ENCODE measurements at places on chromosomes 16 and 17.

DNA sequence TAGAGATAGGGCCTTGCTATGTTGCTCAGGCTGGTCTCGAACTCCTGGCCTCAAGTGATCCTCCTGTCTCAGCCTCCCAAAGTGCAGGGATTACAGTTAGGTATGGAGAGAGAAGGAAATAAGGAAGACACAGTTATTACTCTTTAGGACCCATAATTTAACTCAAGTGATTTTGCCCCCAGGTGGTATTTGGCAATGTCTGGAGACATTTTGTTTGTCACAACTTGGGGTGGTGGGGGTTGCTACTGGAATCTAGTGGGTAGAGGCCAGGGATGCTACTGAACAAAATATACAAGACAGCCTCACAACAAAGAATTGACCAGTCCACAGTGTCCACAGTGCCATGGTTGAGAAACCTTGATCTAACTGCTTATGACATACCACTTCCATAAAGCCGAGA lies 64.1 kb downstream of the PRKCB start:
- no peak for DNase-seq

DNA sequence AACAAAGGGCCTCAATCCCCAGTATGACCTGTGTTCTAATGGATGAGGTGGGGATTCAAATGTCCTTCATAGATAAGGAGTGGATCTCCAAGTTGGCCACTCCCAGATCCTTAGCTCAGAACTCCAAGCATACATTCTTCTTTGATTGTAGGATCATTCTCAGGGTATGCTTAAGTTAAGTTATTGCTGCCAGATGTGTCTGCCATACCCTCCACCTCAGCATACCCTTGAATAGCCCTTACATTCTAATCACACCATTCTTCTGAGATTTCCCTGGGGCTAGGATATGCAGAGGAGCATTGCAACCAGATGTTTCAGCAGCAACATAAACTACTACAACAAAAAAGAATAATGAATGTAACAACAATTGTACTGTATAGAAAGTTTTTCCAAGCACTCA lies 1.6 kb upstream of the KRTAP2-4 start:
- DNase-seq = no peak

GRCh38 chr16:11875721-11876120 lies 24.4 kb upstream of the RSL1D1 start:
- no peak for DNase-seq

DNA sequence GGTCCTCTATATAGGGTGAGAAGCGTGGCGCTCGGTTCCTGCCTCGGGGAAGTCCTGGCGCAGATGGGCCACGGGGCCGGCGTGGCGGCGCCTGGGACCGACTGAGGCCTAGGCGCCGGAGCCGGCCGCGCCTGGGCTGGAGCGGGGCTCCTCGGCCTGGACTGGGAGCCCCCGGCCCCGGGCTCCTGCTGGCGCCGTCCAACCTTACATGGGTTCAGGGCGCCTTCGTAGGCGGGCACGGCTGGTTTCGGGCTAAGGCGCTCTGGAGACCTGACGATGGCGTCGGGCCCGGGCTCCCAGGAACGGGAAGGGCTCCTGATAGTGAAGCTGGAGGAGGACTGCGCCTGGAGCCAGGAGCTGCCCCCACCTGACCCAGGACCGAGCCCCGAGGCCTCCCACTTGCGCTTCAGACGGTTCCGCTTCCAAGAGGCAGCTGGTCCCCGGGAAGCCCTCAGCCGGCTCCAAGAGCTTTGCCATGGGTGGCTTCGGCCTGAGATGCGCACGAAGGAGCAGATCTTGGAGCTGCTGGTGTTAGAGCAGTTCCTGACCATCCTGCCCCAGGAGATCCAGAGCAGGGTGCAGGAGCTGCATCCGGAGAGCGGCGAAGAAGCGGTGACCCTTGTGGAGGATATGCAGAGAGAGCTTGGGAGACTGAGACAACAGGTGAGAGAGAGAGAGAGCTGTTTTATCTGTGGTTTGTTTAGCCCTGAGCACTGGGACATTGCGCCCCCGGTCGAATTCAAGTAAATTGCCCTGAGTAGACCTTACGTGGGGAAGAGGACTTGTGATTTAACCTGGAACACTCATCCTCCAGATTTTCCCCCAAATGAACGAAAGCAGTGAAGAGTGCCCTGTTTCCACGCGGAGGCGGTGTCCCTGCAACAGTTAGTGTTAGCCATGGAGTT lies 504 bp downstream of the ZNF263 start:
- no peak for DNase-seq

DNA sequence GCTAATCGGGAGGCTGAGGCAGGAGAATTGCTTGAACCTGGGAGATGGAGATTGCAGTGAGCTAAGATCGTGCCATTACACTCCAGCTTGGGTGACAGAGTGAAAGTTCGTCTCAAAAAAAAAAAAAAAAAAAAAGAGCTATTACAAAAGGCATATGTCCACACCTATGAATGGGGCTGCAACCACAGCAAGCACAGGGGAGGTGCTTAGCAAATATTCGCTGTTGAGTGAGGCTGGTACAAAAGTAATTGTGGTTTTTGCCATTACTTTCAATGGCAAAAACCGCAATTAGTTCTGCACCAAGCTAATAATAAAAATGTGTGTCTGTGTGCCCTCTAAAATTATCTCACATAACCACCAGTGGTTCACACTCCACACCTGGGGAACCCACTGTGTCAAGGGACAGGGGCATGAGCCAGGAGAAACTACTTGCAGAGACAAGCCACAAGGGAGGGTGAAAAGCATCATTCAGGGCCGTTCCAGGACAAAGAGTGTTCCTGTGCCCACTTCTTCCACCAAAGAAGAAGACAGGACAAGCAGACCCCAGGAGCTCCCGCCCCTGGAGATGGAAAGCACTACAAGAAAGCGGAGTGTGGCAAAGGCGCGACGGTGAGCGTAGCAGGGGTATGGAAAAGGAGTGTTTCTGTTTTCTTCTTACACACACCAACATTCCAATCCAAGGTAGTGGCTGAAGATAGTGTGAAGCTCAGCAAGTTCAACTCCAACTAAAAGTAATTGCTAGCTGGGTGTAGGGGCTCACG lies 84.4 kb upstream of the CNEP1R1 start:
- no peak for DNase-seq

DNA sequence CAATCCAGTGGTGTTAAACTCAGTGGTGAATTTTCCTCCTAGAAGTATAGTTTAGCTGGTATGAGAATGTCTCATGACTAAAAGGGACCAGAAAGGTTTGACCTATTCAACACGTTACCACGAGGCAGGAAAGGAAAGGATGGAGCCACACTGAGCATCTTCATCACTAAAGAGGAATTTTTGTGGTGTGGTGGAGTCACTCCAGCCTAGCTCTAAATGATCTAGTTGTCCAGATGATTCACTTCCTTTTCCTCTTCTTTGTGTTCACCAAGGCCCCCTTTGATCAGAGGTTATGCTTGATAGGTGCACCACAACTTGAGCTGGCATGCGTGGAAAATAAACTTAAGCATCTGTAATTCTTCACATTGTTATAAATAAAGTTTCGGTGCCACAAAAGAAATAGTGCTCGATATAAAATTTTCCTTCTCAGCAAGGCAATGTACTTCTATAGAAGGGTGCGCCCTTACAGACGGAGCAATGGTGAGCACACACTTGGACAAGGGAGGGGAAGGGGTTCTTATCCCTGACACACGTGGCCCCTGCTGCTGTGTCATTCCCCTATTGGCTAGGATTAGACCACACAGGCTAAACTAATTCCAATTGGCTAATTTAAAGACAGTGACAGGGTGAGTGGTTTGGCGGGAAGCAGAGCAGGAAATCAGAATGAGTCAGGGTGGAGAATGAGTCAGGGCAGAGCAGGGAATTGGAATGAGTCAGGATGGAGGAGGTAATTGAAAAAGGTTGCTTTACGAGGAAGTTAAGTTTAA lies 254.6 kb downstream of the HS3ST3A1 start:
- peak; percentile 86 for DNase-seq

DNA sequence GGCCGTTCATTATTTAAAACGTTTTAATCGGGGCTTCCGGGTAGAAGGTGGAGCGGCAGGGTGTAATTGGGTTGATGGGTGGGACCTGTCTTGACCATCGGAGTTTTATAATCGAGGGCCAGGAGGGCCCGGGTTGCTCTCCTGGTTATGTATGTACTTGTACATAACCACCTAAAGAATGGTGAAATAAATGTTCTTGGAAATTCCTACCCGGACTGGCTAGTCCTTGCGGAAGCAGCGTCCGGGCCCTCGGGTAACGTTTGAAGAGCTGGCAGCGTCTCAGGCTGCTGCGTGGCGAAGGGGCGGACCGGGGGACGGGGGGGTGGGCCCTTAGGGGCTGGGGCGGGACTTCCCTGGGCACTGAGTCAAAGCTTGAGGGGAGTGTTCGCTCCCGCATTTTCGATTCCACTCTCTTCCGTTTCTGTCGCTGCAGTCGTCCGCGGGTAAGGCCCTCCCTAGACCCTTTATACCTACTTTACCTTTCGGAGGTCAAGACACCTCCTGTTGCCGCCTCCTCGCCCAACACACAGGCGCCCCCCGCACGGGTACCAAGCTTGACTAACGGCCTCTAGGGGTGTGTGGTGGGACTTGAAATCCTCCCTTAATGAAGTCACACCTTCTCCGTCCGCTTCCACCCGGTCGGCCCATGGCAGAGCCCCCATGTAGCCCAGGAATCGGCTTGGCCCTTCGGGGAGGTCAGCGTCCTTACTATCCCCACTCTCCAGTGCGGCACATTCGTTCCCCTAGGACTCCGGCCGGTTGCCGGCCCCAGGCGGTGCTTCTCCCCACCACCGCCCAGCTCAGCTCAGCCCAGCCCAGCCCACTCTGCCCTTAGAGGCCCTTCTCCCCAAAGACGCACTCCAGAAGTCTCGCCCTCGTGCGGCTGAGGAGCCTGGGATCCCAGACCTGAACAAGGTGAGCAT lies at the start of gene TMEM106A:
Gene TMEM106A (plus strand): TSS at position 396 of the 923 bp plus-strand sequence. CDS start 1,167 bp downstream, outside the sequence.
- DNase-seq = peak; percentile 73

DNA sequence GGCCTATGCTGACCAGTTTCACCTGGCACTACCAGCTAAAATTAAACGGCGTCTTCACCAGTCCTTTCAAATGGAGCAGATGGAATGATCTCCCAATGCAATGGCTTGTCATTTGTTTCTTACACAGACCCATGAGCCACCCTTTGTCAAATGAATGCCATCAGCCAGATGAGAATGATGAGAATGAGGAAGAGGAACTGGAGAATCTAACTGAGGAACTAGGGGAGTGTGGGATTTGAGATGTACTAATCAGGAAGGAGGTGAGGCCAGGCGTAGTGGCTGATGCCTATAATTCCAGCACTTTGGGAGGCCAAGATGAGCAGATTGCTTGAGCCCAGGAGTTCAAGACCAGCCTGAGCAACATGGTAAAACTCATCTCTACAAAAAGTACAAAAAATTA lies 116.4 kb downstream of the HS3ST3A1 start:
- DNase-seq = no peak

DNA sequence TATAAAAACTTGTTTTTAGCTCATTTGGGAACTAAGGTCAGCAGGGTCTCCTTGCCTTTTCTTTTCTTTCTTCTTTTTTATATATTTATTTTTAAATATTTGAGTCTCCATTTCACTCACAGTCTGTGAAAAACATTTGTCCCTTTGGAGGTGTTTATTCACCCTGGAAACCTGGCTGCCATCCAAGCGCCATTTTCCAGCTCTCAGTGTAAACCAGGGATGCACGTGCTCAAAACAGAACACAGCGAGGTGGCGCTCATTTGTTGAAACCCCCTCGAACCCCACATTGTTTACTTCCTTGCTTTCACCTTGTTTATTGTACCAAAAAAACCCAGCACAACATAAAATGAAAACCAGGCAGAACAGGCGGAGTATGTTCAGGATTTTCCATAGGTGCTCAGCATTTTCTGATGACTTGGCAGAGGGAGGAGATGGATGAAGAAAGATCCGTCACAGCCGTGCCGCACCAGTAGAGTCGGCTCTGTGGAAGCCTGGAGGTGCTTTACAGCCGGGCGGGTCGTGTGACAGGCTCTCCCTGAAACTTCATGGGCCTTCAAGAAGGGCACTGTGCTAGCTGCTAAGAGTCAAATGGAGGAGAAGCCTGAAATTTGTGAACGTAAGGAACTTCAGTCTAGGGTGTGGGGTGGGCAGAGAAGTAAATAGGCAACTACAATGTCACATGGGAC lies 284.4 kb downstream of the FOXL1 start:
- no peak for DNase-seq

DNA sequence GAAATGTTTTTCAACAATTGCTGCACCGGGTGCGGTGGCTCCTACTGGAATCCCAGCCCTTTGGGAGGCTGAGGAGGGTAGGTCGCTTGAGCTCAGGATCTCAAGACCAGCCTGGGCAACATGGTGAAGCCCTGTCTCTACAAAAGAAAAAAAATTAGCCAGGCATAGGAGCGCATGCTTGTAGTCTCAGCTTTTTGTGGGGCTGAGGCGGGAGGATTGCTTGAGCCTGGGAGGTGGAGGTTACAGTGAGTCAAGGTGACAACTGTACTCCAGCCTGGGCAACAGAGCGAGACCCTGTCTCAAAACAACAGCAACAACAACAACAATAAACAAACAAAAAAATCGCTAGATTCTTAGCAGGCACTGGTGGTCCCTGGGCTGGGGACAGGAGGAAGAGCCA lies 28.5 kb downstream of the IL21R start:
- DNase-seq = no peak

GRCh38 chr17:65966072-65966695 lies 225.7 kb downstream of the CEP112 start:
- no peak for DNase-seq

GRCh38 chr17:74235040-74235581 lies 21.7 kb downstream of the TTYH2 start:
- no peak for DNase-seq

GRCh38 chr17:74785096-74785980 lies 9.2 kb upstream of the NAT9 start:
- no peak for DNase-seq

- no peak for DNase-seq
These were observed 10.4 kb downstream of the GPRC5C start for GRCh38 chr17:74442291-74442669.

DNA sequence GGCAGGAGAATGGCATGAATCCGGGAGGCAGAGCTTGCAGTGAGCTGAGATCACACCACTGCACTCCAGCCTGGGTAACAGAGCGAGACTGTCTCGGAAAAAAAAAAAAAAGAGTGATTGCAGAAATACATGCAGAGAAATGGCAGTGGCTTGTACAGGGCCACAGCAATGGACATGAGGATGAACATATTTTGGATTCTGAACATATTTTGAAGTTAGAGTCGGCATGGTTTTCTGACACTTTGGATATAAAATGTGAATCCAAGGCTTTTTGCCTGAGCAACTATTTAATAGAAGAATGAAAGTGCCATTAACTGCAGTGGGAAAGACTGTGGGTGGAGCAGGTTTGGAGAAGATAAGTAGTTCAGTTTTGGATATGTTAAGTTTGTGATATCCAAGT lies 35.8 kb downstream of the CPD start:
- DNase-seq = no peak

- peak; percentile 18 for DNase-seq
These were observed 83.3 kb downstream of the NOG start for GRCh38 chr17:56676810-56677209.

GRCh38 chr17:43224146-43224705 lies 4.2 kb downstream of the CCDC200 start:
- DNase-seq = no peak

GRCh38 chr17:49823614-49824013 lies 24.3 kb downstream of the TAC4 start:
- no peak for DNase-seq

DNA sequence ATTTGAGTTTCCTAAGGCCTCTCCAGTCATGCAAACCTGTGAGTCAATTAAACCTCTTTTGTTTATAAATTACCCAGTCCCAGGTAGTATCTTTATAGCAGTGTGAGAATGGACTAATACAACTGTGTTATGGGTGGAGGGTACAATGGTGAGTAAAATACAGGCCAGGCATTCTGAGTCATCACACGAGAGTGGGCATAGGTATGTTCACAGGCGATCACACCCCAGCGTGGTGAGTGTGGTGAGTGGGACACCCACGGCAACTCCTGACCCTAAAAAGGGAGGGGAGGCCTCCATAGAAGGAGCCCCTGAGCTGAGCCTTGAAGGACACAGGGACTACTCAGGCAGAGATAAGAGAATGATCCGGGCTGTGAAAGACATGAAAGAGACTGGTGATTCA lies 22.6 kb upstream of the MAPT start:
- no peak for DNase-seq

Data from renal cortical epithelial cell (primary cell).